ENCODE measurements at places on chromosomes 16 and 17.

DNA sequence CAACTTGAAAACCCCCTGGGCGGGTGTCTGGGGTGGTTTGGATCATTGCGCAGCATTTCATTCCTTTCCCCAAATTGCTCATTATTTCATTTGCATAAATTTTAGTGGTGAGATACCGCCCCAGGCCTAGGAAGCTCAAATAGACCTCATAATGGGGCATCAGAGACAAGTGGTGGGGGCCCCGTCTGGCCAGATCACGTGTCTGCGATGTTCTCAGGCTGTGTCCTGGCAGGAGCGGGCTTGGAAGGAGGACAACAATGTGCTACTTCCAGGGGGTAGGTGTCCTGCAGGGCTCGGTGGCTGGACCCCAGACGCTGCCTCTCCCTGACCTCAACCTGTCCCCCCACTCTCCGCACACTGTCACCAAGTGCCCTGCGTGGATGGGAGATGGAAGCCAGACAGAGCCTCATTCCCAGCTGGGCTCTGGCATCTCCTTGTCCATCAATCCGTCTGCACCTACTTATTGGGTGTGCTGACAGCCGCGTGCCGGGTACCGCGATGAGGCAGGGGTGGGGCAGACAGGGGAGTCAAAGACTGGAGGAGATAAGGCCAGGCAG is 116.9 kb downstream of the NTN1 start:
- no peak for DNase-seq

- peak; percentile 42 for DNase-seq
These were observed 25.1 kb downstream of the UNC13D start for GRCh38 chr17:75819116-75819515.

GRCh38 chr16:27582883-27583282 is 32.9 kb downstream of the KATNIP start:
- DNase-seq = no peak

GRCh38 chr17:69223809-69224208 is 4.8 kb downstream of the ABCA10 start:
- DNase-seq = no peak

- DNase-seq = no peak
These were observed 39.5 kb upstream of the HLF start for GRCh38 chr17:55225237-55225636.

- no peak for DNase-seq
These were observed 64.5 kb upstream of the NLK start for GRCh38 chr17:27977751-27978688.

DNA sequence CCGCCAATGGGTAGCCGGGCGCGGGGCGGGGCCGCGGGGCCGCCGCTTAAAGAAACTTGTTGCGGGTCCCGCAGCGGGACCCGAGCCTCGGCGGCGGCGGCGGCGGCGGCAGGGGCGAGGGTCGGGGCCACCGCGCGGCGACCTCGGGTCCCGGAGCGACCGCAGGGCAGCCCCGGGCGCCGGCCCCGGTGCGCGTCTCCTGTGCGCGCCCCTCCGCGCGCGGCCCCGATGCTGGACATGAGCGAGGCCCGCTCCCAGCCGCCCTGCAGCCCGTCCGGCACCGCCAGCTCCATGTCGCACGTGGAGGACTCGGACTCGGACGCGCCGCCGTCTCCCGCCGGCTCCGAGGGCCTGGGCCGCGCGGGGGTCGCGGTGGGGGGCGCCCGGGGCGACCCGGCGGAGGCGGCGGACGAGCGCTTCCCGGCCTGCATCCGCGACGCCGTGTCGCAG is at the start of gene SOX8:
Gene SOX8 (plus strand): TSS at position 76 of the 450 bp plus-strand sequence. CDS start 153 bp downstream, at position 229.
- no peak for DNase-seq

DNA sequence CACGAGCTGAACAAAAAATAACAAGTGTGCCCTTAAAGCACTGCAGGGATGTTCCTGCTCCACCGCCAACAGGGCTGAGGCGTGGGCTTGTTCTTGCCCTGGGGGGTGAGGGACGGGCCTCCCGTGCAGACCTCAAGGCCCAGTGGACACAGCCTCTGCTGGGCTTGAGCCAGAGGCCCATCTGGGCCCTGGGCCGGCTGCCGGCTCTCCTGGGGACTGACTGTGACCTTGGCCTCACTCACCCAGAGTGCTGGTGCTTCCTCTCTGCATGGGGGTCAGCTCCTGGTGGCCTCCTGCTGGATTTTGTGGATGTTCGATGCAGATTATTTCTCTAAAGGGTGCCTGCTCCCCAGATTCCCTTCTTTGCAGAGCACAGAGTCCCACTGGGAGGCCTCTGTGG is 54.2 kb upstream of the CDR2 start:
- DNase-seq = no peak

DNA sequence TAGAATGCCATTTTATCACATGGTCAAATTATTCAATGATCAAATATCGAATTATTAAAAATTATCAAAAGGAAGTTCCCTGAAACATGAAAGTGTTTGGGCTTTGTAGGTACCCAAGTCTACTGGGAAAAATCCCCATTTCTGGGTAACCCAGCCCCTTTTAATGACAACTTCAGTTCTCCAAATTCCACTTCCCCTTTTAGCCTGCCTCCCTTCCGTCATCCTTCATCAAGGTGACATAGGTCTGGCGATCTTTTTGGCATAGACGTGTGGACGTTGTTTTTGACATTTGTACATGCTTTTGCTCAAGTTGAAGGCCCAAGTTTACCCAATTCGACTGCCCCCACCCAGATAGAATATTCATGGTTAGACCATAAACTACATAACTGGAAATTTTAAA is 660.9 kb downstream of the MAF start:
- no peak for DNase-seq

DNA sequence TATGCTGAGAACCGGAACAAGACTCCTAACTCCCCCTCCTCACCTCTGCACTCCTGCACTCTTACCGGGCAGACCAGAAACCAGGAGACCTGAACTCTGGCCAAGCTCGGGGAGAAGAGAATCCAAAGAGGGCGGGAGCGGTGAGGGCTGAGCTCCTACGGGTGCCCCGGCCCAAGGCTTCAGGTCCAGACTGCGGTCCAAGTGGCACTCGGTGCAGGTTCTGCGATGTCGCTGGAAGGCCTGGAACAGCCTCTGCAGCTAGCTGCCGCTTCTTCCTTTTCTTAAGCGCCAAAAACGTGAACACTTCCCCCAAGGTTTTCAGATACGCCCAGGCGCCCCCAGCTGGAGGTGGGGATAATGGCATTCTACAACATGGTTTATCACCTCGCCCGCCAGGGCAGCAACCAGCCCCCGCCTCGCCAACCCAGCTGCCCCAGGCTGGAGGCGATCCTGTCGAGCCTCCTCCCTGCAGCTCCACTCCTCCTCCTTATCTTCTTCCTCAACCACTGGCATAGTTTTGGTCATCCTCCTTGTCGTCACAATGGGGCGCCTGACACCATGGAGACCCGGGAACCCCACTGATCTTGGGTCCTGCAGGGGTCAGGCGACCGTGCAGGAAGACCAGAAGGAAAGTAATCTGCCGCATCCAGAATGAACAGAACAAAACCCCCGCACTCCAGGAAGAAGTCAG is 1735.9 kb downstream of the TP53TG3F start:
- no peak for DNase-seq

- DNase-seq = no peak
These were observed 29.7 kb downstream of the CMIP start for GRCh38 chr16:81473969-81474959.

GRCh38 chr16:70364399-70364798 is 17.7 kb downstream of the DDX19A start:
- no peak for DNase-seq

GRCh38 chr16:87491522-87492290 is 1.1 kb downstream of the ZCCHC14 start:
- peak; percentile 56 for DNase-seq

DNA sequence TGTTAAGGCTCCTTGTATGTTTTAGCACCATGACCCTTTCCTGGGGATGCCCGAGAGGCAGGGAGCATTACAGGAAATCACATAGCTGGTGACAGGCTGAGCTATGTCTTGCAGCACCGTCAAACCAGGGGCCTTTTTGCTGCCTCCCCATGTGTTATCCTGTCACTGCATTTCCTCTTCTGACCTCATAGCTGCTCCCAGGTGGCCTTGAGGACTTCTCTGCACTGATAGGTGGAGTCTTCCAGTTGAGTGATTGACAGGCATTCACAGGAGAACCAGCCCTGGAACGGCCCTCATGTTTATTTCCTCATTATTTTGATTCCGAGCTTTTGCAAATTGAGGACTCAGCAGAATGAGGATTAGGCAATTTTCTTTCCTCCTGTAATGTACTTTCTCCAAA is 349.6 kb downstream of the HAPSTR1 start:
- DNase-seq = no peak

GRCh38 chr17:4516735-4517134 is 18.1 kb downstream of the SPNS2 start:
- no peak for DNase-seq

- DNase-seq = peak; percentile 66
These were observed 34.8 kb downstream of the UBN1 start for GRCh38 chr16:4882000-4882632.

GRCh38 chr17:80287806-80288567 is 27.3 kb downstream of the RNF213 start:
- no peak for DNase-seq

Measured in right forelimb (tissue), 1 donor.